Activated CD4-positive, alpha-beta T cell treated with anti-CD3 and anti-CD28 coated beads, Interleukin-2, amount 10 ng/mL, durations not matched to agents 7 days and 5 days (primary cell): ENCODE measurements at places on chromosomes 5 and 9.

- H3K4me1 ChIP-seq: no peaks in the 10 kb centered on the region
- no peak overlapping the region for H3K4me3 ChIP-seq
- DNase-seq: no peak
- H3K27ac ChIP-seq: no peak overlapping the region
- no peaks in the 10 kb centered on the region for H3K27me3 ChIP-seq
Observed at GRCh38 chr5:125583321-125584139, 837.1 kb upstream of the ZNF608 start.

DNA sequence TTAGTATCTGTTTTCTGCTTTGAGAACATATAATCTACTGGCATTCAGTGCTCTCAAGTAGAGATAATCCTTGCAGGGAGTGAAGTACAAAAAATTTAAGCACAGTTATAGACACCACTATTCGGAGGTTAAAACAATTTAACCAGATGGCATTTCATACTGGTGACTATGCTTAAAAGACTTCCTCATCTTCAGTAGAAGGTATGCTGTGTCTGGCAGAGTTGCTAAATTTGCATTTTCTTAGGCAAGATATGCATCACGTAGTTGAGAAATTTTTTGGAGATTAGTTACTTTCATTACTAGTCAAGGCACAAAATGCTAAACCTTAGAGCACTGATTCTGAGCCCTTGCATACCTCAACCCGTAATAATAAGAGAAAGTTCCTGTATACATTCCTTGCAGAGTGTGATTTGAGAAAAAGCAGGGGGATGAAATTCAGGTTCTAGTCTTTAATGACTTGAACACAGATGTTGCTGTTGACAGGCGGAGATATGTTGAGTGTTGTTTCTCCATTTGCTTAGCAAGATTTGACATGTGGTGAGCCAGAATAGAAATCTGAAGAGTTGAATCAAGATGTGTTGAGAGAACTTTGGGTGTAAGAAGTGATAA, 70.8 kb upstream of the STARD4 start:
- peaks cover 5% of the 10 kb centered on the region for H3K4me1 ChIP-seq
- DNase-seq: no peak
- no peak overlapping the region for H3K27ac ChIP-seq
- no peak overlapping the region for H3K4me3 ChIP-seq

DNA sequence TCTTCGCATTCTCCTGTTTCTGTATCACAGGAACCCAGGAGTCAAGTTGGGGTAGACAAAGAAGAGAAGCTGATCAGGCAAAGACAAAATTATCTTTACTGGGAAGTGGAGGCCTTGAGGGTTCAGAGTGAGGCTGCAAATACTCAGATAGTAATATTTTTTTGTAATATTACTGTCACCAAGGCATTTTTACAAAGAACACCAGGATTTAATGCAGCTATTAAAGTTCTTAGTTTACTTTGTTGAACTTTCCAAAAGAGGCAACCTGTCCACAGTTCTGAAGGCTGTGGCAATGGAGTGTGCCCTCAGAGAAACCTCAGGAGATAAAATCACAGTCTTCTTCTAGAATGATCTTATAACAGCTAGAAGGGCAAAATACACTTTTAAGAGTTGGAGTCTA, 74.9 kb downstream of the PGM5 start:
- no peaks in the 10 kb centered on the region for H3K27me3 ChIP-seq
- DNase-seq: no peak
- H3K4me3 ChIP-seq: no peak overlapping the region
- H3K4me1 ChIP-seq: no peaks in the 10 kb centered on the region

- H3K4me3 ChIP-seq: no peak overlapping the region
- no peaks in the 10 kb centered on the region for H3K4me1 ChIP-seq
- H3K27me3 ChIP-seq: peaks cover 18% of the 10 kb centered on the region
- no peak for DNase-seq
- no peak overlapping the region for H3K27ac ChIP-seq
Observed at GRCh38 chr5:74598731-74599130, 41.8 kb downstream of the ENC1 start.

DNA sequence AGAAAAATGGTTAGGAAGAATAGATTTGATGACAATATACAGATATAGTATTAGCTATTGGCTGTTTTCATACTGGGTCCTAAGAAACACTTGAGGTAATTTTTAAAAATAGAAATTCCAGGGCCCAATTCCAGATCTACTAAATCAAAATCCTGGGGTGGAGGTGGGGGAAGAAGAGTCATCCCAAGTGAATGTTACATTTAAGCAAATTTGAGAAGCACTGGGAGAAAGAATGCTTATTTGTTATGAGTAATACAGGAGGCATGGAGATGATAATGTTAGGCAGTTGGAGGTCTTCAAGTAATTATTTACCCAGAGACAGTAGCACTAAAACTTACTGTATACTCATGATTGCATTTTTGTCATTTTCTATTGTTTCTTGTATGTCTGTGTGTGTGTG, 93.0 kb upstream of the DAB2 start:
- no peak overlapping the region for H3K27ac ChIP-seq
- no peak for DNase-seq
- no peaks in the 10 kb centered on the region for H3K36me3 ChIP-seq
- peaks cover 13% of the 10 kb centered on the region for H3K27me3 ChIP-seq

DNA sequence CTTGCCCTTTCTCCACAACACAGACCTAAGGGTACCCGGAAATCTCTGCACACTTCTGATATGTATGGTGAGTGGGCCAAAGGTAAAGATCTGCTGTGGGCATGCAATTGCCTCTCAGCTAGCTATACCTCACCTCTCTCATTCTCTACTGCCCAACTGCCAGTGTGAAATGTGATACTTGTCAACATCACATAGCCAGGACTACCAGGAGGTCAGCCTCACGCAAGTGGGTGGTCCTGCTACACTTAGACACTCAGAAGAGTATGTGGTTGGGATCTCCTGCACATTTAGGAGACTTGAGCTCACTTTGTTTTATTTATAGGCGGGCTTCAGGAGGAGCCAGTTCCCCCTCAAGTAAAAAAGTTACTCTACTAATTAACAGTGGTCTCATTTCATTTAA, 88.0 kb upstream of the MAN2A1 start:
- H3K4me3 ChIP-seq: no peak overlapping the region
- H3K27me3 ChIP-seq: peaks cover 2% of the 10 kb centered on the region
- no peaks in the 10 kb centered on the region for H3K36me3 ChIP-seq
- no peak for DNase-seq
- H3K4me1 ChIP-seq: no peaks in the 10 kb centered on the region

DNA sequence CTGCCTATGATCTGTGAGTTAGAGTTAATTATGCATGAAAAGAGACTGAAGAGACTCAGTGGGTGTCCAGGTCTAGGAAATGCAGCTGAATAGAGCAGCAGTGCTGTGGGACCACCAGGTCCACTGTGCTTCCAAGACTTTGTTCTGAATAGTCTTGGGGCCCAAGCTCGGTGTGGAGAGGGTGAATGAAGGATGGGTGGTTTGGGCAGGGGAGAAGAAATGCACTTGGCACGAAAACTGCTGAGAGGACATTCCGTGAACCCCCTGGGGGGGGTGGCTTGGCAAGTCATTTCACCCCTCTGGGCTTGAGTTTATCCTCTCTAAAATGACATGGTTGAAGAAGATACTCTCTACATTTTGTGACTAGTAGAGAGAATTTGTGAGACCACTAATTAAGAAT, 36.0 kb upstream of the GOLPH3 start:
- peak overlapping the region; percentile 91 for H3K27ac ChIP-seq
- DNase-seq: no peak
- peaks cover 1% of the 10 kb centered on the region for H3K36me3 ChIP-seq
- H3K4me1 ChIP-seq: peaks cover 14% of the 10 kb centered on the region
- H3K27me3 ChIP-seq: no peaks in the 10 kb centered on the region

DNA sequence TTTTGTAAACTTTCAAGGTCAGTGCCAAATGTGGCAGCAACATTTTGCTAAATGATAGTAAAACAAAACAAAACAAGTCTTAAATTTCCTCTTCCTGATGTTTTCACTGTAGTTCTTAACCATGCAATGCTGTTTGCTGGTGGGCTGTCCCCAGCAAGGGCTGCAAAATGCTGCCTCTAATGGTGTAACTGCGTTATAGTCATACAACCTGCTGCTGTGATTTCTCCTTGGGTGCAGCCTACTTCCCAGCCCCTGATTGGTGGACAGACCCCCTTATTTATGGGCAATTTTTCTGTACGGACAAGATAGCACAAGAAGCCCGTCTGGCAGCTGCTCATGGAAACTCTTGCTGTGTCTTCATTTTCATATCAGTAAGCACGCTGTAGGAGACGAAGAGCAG, 26.6 kb upstream of the PIP5K1B start:
- no peaks in the 10 kb centered on the region for H3K36me3 ChIP-seq
- H3K27ac ChIP-seq: no peak overlapping the region
- no peak for DNase-seq
- peaks cover 3% of the 10 kb centered on the region for H3K4me1 ChIP-seq
